Renal cortical epithelial cell (primary cell): ENCODE measurements at places on chromosomes 1 and 21. TPM values are rescaled to one million over a fixed set of nuclear protein-coding genes. Genes with fewer than 3 reads are reported as not detected.

DNA sequence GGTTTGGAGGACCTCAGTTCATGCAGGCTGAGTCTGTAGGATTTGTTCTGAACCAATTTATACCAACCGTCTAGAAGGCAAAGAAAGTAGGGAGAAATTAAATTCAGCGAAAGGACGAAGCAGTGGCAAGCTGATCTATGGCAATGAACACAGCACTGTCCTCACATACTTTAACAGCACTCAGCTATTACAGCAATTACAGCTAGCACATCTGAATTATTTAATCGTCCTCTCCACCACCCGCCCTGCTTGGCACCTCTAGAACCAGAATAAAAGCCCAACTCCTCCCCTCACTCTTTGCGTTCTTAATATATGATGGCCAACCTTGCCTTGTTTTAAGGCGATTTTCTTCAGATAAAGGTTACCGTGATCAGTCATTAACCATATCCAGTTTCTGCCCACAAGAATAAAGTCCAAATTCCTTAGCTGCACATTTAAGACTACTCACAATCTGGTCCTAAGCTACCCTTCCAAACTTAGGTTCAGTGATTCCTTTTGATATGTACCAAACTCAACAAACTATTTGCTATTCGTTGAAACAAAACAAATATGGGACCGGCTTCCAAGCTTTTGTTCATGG is 169.4 kb upstream of the ESRRG start:
- peak; percentile 58 for DNase-seq

- DNase-seq, result peak; percentile 75
Measured at GRCh38 chr1:194052514-194053338, 866.3 kb upstream of the B3GALT2 start.

GRCh38 chr1:15684468-15685291 is 560 bp downstream of the PLEKHM2 start:
- DNase-seq, result no peak

DNA sequence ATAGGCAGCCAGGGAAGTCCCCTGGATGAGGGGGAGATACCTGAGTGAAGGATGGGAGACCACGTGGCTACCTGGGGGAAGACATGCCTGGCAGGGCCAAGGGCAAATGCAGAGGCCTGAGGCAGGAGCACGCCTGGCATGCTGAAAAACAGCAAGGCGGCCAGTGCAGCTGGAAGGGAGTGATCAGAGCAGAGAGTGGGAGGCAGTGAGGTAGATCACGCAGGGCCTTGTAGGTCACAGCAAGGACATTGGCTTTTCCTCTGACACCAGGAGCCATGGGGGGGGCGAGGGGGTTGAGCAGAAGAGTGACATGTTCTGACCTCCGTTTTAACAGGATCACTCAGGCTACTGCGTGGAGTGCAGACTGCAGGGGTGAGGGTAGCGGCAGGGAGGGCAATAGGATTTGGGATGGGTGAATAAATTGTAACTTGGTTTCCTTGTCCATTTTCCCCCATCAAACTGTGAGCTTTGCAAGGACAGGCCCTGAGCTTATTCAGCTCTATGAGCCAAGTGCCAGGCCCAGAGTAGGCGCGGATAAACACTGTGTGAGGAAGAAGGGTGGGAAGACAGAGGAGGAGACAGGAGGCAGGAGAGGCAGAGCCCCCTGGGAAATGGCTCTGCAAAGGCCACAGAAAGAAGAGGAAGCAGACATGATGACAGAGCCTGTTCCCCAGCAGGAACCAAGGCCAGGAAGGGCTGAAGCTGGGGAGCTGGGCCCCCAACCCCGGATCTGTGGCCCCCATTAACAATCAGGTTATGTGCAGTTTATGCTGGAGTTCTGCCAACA is 16.6 kb downstream of the IFI6 start:
- DNase-seq, result no peak

- DNase-seq, result no peak
Measured at GRCh38 chr1:171116676-171117075, 26.0 kb downstream of the FMO3 start.

DNA sequence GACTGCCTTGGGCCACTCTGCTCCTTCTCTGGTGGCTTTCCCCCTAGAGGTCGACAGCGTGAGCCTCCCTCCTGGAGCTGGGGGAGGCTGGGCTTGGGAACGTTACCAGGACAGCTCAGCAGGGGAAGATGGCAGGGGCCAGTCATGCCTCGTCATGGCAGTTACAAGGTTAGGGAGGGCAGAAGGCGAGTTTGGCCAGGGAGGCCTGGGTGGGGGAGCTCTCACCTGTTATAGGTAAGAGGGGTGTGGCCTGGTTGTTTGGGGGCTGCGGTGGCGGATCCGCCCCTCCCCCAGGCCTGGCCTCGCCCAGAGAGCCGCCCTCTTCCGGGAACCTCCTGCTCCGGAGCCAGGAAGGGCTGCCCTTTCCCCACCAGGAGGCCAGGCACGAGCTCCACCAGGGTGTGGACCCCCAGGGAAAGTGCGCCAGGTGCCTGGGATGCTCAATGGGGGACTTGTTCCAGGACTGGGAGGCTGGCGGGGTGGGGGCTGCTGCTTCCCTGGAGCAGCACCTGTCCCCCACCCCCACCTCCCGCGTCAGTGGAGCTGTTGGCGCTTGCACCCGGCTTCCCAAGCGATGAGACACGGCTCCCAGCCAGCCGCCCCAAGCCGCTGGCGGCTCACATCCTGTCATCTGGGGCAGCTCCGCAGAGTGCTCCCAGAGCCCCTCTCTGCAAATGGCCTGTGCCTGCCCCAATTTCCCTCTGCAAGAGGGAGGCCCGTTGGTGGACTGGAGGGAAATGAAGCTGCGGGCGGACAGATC is 23.6 kb upstream of the PKP1 start:
- no peak for DNase-seq

SUSD4 gene
- total RNA-seq, result 3.5 and 33.0 TPM in 2 replicates

GNG4 gene
- total RNA-seq, result 0.30 TPM in 1 of 2 replicates, not detected in the other

DNA sequence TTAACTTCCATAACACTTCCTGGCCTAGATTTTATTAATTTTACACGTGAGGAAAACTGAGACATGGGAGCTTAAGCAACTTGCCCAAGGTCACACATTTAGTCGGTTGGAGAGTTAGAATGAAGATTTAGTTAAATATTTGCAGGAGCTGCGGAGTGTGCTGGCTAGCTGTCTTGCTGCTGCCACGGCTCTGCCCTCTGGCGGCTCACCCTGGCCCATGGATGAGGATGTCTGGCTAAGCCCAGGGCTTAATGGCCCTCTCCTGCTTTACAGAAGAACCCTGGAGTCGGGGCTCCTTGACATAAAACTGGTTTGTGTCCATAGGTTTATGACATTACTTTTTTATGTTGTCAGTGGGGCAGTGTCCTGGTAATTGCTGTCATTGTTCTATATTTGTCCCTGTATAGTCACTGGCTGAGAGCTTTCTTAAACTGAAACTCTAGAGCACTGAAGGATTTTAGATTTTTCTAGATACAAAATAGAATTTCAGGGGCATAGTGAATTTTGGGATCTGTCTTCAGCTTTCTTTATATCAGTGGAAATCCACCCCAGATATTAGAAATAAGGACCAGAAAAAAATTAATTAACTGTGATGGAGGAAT is 88.9 kb upstream of the WLS start:
- DNase-seq, result peak; percentile 80

DNA sequence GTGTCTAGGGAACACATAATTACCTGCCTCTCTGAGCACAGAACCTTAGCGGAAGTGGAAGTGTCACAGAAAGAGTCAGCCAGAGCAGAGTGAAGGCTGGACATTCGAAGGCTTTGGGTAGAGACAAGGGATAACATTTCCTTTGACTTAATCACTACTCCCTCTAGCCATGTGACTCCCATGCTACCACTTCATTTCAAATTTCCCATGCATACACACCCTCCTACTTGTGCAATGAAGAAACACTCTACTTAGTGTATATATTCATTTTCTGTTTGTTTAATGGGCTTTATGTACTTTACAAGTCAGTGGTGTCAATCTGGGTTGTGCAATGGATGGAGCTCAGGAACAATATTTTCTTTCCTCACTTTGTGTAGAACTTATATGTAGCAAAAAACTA is 6.9 kb downstream of the ANKRD35 start:
- no peak for DNase-seq

DNA sequence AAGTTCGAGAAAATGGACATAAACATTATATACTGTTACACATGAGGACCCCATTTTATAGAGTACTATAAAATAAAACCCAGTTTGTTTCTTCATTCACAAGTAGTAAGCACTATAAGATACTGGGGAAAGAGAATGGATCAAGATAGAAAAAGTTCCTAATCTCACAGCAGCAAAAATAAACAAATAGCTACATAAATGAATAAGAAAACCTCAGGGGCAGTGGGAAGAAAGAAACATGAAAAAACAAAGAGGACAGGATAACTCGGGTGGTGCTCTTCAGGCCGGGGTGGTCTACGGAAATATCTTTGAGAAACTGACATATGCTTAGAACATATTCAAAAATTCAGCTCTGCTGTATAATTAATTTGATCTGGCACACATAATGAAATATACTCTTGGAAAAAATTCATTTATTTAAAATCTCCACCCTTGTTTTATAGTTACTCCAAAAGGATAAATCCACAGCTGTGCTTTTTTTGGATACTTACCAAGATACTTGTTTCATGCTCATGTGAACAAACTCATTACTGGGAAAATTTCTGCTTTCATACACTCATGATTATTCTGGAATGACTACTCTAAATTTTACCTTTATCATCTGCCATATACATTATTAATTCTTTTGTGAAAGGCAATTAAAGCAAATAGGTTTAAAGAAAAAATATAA is 20.0 kb downstream of the CEP170 start:
- DNase-seq, result no peak
